ENCODE measurements at places on chromosomes 11 and 22.

GRCh38 chr22:38429499-38430068 is 25.4 kb downstream of the KCNJ4 start:
- DNase-seq, result no peak
- H3K27ac ChIP-seq, result no peak overlapping the region
- no peaks in the 10 kb centered on the region for H3K36me3 ChIP-seq

DNA sequence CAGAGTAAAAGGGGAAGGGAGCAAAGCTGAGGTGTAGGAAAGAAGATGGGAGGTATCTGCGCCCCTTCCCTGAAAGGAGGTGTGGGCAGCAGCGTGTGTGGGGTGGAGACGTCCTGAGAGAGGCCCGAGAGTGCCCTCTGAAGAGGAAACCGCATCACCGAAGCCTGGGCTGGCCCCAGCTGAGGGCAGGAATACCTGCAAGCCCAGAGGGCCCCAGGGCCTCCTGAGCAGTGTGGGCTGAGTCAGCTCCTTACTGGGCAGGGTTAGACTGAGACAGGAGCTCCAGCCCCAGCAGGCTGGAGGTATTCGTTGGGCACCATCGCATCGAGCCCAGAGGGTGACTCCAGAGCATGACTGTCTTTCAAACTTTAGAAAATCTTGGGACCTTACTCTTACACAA is 534.0 kb upstream of the B3GAT1 start:
- DNase-seq, result no peak
- no peak overlapping the region for H3K27ac ChIP-seq
- H3K4me1 ChIP-seq, result no peaks in the 10 kb centered on the region
- H3K36me3 ChIP-seq, result no peaks in the 10 kb centered on the region
- no peaks in the 10 kb centered on the region for H3K27me3 ChIP-seq

DNA sequence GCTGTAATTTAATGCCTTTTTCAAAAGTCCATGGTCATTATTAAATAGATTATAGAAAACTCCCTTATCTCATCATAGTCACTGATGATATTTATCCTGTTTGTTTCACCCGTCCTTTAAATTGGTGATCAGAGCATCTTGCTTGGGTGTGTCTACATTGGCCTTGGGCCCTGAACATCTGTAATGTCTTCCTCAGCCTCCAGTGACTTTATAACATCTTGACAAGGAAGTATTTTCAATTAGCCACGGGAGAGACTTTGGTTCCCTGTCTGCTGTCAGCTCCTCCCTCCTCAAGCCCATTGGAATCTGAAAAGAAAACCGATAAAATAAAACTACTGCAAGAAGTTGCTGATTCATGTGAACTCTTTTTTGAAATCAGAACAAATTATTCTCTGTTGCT is 116.9 kb upstream of the TTC12 start:
- H3K4me1 ChIP-seq, result peaks cover 26% of the 10 kb centered on the region
- H3K27me3 ChIP-seq, result no peaks in the 10 kb centered on the region

DNA sequence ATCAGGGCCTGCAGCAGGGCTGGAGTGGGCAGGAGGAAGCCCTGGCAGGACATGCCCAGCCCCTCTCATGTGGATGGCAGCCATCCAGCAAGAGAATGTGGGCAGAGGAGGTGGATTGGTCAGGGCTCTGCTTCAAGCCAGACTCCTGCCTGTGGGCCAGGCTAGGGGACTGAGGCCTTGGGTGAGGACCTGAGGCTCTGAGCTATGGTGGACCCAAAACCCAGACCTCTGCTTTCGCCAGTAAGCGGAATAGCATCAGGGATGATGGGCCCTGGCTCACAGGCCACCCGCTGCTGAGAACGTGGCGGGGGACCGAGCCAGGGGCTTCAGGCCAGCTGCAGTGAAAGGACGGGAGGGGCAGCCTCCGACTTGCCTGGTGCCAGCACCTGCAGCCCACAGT is 57.4 kb downstream of the LINC01488 start:
- no peak overlapping the region for H3K27ac ChIP-seq
- H3K4me1 ChIP-seq, result peaks cover 28% of the 10 kb centered on the region
- DNase-seq, result no peak
- H3K36me3 ChIP-seq, result no peaks in the 10 kb centered on the region

- no peak for DNase-seq
- H3K27ac ChIP-seq, result no peak overlapping the region
- no peak overlapping the region for H3K4me3 ChIP-seq
- no peaks in the 10 kb centered on the region for H3K36me3 ChIP-seq
- no peaks in the 10 kb centered on the region for H3K4me1 ChIP-seq
- peaks cover 26% of the 10 kb centered on the region for H3K27me3 ChIP-seq
Observed at GRCh38 chr11:117647872-117648271, 149.1 kb downstream of the DSCAML1 start.

GRCh38 chr22:30752771-30753170 is 58.1 kb downstream of the OSBP2 start:
- H3K4me3 ChIP-seq, result no peak overlapping the region
- peaks cover 3% of the 10 kb centered on the region for H3K4me1 ChIP-seq
- DNase-seq, result no peak
- no peak overlapping the region for H3K27ac ChIP-seq
- H3K36me3 ChIP-seq, result no peaks in the 10 kb centered on the region
